ENCODE measurements at places on chromosomes 7 and 10. TPM values are rescaled to one million over a fixed set of nuclear protein-coding genes. Genes with fewer than 3 reads are reported as not detected.

Gene COBL
- 5.4 TPM for total RNA-seq

Gene HMX2
- total RNA-seq, result 0.27 TPM

Gene SFTPA1
- not detected for total RNA-seq

Gene ZNF736
- total RNA-seq, result 7.6 TPM

Gene CASTOR2
- 14.4 TPM for total RNA-seq

Gene C10orf143
- 8.7 TPM for total RNA-seq

Gene HOXA10
- 55.9 TPM for total RNA-seq

Gene DNAJC30
- 3.3 TPM for total RNA-seq

Gene OR2A5
- not detected for total RNA-seq

Gene MYL7
- not detected for total RNA-seq

Gene TMEM139
- 0.71 TPM for total RNA-seq

Gene DMBT1
- total RNA-seq, result not detected

Gene MYO1G
- total RNA-seq, result 3.4 TPM

Gene GIMAP1
- total RNA-seq, result 6.4 TPM

Gene TWIST1
- total RNA-seq, result 17.8 TPM
